ENCODE measurements at places on chromosomes 5 and 9. TPM values are rescaled to one million over a fixed set of nuclear protein-coding genes. Genes with fewer than 3 reads are reported as not detected.

Gene CAMK4
- total RNA-seq, result 1.6 TPM

Gene FRRS1L
- total RNA-seq, result 5.0 TPM

Gene ZNF608
- 28.5 TPM for total RNA-seq

Gene SLC1A1
- 50.7 TPM for total RNA-seq

Gene ENC1
- 151 TPM for total RNA-seq

Gene CANX
- 705 TPM for total RNA-seq

Gene ERGIC1
- total RNA-seq, result 107 TPM

Gene OR2Y1
- not detected for total RNA-seq

Gene FRMPD1
- total RNA-seq, result 0.28 TPM

Gene IL11RA
- 69.4 TPM for total RNA-seq

Gene BTNL8
- 19.1 TPM for total RNA-seq

Gene PHYHD1
- total RNA-seq, result 20.3 TPM

GRCh38 chr9:134099123-134099761 lies 31.4 kb upstream of the BRD3 start:
- no peaks in the 10 kb centered on the region for H3K4me1 ChIP-seq
- no peaks in the 10 kb centered on the region for H3K36me3 ChIP-seq
- H3K27ac ChIP-seq, result no peak overlapping the region
- DNase-seq, result peak; percentile 42
- peaks cover 1% of the 10 kb centered on the region for H3K27me3 ChIP-seq

DNA sequence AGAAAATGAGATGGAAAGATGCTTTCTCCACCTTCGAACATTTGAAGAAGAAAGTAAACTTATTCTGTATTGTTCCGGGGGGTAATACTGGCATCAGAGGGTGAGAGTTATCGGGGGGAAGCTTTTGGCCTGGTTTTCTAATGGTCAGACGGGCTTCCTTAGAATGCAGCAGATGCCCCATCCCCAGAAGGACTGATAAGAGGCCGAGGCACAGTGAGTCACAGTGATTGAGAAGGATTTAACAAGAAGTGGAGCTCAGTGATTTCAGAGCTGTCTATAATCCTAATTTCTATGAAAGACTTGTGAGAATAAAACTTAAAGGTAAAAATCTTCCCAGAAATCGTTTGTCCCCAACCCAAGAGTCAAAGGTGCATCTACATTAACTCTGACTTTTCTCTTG lies 123.9 kb downstream of the DOCK8 start:
- no peaks in the 10 kb centered on the region for H3K27me3 ChIP-seq
- DNase-seq, result no peak
- no peaks in the 10 kb centered on the region for H3K4me1 ChIP-seq
- no peak overlapping the region for H3K27ac ChIP-seq
- no peak overlapping the region for H3K4me3 ChIP-seq

- no peaks in the 10 kb centered on the region for H3K4me1 ChIP-seq
- no peaks in the 10 kb centered on the region for H3K36me3 ChIP-seq
- H3K27me3 ChIP-seq, result no peaks in the 10 kb centered on the region
- DNase-seq, result no peak
These were observed 130.8 kb upstream of the STC2 start for GRCh38 chr5:173458828-173459609.

DNA sequence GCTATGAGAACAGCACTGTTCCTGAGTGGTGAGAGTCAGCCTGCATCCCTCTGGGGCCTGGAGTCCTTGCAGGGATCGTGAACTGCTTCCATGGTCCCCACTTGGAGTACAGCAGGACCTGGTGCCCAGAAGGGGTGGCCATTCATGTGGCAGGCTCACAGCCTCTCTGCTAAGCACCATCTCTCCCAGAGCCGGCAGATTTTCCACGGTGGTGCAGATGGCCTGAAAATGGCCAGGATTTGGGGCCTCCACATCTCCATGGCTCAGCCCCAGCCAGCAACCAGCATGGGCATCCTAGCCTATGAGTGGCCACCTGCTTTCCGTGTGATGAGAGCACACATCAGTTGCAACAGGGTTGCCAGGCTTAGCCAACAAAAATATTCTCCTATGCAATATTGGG lies 33.9 kb upstream of the SEMA4D start:
- no peaks in the 10 kb centered on the region for H3K27me3 ChIP-seq
- no peaks in the 10 kb centered on the region for H3K4me1 ChIP-seq
- DNase-seq, result no peak
- no peaks in the 10 kb centered on the region for H3K36me3 ChIP-seq
- H3K4me3 ChIP-seq, result no peak overlapping the region
- no peak overlapping the region for H3K27ac ChIP-seq

DNA sequence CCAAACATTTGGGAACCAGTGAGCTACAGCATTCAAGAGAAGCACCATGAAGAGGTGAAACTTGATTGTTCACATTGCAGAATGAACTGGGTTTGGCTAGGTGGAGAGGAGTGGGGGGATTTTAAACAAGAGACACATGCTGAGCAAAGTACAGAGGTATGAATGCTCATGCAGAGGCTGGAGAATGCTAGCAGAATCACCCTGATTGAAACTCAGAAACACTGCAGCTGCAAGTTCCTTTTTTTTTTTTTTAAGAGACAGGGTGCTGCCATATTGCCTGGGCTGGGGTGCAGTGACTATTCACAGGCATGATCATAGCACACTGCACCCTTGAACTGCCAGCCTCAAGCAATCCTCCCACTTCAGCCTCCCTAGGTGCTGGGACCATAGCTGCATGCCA lies 35.1 kb downstream of the DENND1A start:
- DNase-seq, result no peak
- no peaks in the 10 kb centered on the region for H3K27me3 ChIP-seq
- H3K4me1 ChIP-seq, result no peaks in the 10 kb centered on the region
- H3K4me3 ChIP-seq, result no peak overlapping the region
- no peak overlapping the region for H3K27ac ChIP-seq

DNA sequence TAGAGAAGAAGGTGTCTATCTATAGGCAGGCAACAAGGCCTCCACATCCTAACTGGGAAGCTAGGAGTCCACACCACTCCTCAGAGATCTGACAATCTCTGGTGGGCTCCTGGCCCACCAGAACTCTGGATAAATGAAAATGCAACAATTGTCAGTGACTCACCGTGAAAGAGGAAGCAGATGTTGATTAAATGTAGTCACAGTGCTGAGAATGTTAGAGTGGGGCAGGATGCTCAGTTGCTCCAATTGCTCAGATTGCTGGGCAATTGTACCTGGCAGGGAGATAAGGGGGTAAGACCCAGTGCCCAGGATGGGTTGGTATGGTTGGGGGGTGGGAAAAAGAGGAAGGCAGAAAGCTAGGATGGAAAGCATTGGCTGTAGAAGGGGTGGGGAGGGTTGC lies 4.3 kb downstream of the CCL19 start:
- H3K4me1 ChIP-seq, result no peaks in the 10 kb centered on the region
- no peak for DNase-seq
- no peaks in the 10 kb centered on the region for H3K27me3 ChIP-seq
- H3K36me3 ChIP-seq, result no peaks in the 10 kb centered on the region
- H3K27ac ChIP-seq, result no peak overlapping the region

GRCh38 chr9:133939171-133939785 lies 52.8 kb downstream of the VAV2 start:
- peaks cover 5% of the 10 kb centered on the region for H3K4me1 ChIP-seq
- H3K27me3 ChIP-seq, result no peaks in the 10 kb centered on the region
- DNase-seq, result no peak
- no peak overlapping the region for H3K4me3 ChIP-seq
- H3K36me3 ChIP-seq, result no peaks in the 10 kb centered on the region
- H3K27ac ChIP-seq, result no peak overlapping the region

DNA sequence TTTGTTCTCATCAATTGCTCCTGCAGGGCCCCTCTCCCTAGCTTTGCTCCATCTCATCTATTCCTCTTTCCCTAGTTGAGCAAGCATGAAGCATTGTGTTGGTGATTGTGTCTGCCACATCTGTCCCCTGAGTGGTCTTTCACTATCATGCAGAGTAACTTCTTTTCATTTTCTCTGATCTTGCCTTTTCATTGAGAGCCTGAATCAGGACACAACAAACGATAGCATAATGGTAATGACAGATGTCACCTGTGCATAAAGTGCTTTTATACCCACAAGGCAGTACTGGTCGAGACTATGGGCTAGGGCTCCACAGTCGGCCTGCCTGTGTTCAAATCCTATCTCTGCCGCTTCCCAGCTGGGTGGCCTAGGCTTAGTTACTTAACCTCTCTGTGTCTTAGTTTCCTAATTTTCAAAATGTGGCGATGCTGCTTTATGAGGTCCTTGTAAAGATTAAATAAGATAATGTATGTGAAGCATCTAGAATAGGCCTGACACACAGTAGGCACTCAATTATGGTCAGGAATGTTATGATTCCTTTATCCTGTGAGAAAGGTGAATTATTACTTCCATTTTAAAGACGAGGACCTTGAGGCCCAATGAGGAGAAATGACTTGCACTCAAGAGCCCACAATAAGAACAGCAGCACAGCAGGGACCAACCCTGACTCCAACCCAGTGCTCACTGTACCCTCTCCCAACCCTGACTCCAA lies 137.1 kb upstream of the ZNF618 start:
- no peaks in the 10 kb centered on the region for H3K36me3 ChIP-seq
- no peak overlapping the region for H3K27ac ChIP-seq
- no peaks in the 10 kb centered on the region for H3K4me1 ChIP-seq

DNA sequence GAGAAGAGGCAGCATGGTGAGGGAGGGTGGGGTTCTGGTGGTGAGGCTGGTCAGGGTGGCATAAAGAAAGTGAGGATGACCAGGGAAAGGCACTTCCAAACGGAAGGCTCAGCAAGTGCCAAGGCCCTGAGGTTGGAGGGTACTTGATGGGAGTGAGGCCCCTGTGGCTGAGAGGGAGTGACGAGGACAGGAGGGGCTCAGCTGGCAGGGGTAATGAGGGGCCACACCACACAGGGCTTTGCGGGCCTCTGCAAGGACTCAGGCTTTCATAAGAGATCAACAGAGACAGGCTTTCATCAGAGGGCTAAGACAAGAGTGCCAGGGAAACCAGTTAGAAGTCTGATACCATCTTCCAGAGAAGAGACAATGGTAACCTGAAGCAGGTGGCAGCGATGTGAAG lies 23.6 kb downstream of the ARPC5L start:
- H3K27ac ChIP-seq, result no peak overlapping the region
- no peaks in the 10 kb centered on the region for H3K4me1 ChIP-seq

GRCh38 chr5:119820016-119820415 lies 190.7 kb downstream of the FAM170A start:
- H3K4me1 ChIP-seq, result no peaks in the 10 kb centered on the region
- no peak for DNase-seq
- no peaks in the 10 kb centered on the region for H3K27me3 ChIP-seq
- no peak overlapping the region for H3K27ac ChIP-seq

- no peaks in the 10 kb centered on the region for H3K27me3 ChIP-seq
- DNase-seq, result no peak
- H3K36me3 ChIP-seq, result no peaks in the 10 kb centered on the region
- no peak within 1 kb of the TSS for H3K4me3 ChIP-seq
These were observed at the start of gene PCDHGA4 for GRCh38 chr5:141354900-141355469. Gene PCDHGA4, plus strand, starts transcription at chr5:141355021. Its CDS starts 87 bp downstream, at chr5:141355108.

GRCh38 chr5:116395226-116395625 lies 179.4 kb downstream of the SEMA6A start:
- H3K27ac ChIP-seq, result no peak overlapping the region
- no peaks in the 10 kb centered on the region for H3K4me1 ChIP-seq
- no peaks in the 10 kb centered on the region for H3K36me3 ChIP-seq
- H3K27me3 ChIP-seq, result no peaks in the 10 kb centered on the region
- no peak for DNase-seq

DNA sequence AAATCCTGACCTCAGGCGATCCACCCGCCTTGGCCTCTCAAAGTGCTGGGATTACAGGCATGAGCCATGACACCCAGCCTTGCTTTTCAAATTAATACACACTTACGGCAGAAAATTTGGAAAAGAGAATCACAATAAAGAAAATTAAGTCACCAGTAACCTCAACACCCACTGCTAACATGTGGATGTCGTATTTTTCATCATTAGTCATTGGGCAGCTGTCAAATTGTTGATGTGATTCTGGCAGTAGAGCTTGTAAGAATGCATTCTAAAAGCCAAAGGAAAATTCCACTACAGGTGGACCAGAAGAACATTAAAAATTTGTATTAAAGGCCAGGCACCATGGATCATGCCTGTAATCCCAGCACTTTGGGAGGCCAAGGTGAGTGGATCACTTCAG lies 237.3 kb upstream of the TUT7 start:
- H3K36me3 ChIP-seq, result no peaks in the 10 kb centered on the region
- no peak overlapping the region for H3K4me3 ChIP-seq
- H3K27me3 ChIP-seq, result no peaks in the 10 kb centered on the region
- H3K4me1 ChIP-seq, result no peaks in the 10 kb centered on the region

GRCh38 chr9:28607843-28608242 lies 1034.6 kb upstream of the C9orf72 start:
- no peak overlapping the region for H3K4me3 ChIP-seq
- no peaks in the 10 kb centered on the region for H3K36me3 ChIP-seq
- no peak overlapping the region for H3K27ac ChIP-seq
- DNase-seq, result no peak
- H3K4me1 ChIP-seq, result no peaks in the 10 kb centered on the region

DNA sequence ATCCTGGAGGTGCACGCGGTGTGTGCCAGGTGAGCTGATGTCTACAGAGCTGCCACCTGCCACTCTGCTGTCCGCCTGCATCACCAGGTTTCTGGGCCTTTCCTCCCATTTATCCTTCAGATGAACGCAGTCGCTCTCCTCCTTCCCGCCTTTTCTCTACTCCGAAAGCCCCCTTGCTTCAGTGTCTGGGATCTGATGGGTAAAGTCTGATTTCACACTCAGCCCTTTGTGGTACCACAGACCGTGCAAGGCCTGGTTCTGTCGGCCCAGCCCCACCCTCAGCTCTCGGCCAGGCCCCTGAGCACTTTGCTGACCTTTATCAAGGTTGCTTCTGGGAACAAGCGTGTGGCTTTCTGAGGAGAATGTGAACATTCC lies 32.5 kb downstream of the GLT6D1 start:
- H3K27me3 ChIP-seq, result no peaks in the 10 kb centered on the region
- DNase-seq, result no peak
- H3K36me3 ChIP-seq, result no peaks in the 10 kb centered on the region
- no peak overlapping the region for H3K4me3 ChIP-seq

DNA sequence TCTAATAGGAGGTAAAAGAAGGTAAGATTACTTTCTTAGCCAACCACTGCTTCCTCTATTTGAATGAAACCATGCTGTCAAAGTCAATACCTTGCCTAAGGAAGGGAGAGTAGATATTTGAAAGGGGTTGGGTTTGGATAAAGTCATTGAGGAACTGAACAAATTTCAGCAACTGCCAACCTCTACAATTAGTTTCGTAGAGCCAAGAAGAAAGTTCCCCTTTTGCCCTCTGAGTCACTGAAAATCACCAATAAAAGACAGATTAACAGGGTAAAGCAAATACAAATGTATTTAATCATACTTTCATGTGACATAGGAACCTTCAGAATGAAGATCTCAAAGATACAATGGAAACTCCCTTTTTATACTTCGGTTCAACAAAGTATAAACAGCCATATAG lies 615.7 kb downstream of the GABRG2 start:
- H3K4me3 ChIP-seq, result no peak overlapping the region
- no peaks in the 10 kb centered on the region for H3K36me3 ChIP-seq
- no peak for DNase-seq

DNA sequence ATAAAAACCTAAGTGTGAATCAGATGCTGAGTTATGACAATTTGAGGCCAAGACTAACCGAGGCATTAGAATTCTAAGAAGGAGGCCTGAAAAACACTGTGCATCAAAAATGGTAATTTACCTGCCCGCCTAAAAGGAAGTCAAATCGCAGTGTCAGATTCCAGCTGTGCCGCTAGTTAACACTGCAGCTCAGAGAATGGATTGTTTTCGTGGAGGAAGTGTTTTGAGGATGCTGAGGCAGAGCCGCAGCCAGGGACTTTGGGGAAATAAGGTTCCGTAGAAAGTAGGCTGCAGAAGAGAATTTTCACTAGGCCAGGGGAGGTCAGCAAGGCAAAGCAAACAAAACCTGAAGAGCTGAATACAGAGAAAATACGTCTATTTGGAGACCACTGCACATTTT lies 226.4 kb upstream of the ISL1 start:
- no peak overlapping the region for H3K4me3 ChIP-seq
- no peak for DNase-seq
- no peaks in the 10 kb centered on the region for H3K36me3 ChIP-seq
- no peaks in the 10 kb centered on the region for H3K27me3 ChIP-seq
- no peak overlapping the region for H3K27ac ChIP-seq

Data from hepatocyte (in vitro differentiated cells).